ENCODE measurements at places on chromosomes 5 and 9.

DNA sequence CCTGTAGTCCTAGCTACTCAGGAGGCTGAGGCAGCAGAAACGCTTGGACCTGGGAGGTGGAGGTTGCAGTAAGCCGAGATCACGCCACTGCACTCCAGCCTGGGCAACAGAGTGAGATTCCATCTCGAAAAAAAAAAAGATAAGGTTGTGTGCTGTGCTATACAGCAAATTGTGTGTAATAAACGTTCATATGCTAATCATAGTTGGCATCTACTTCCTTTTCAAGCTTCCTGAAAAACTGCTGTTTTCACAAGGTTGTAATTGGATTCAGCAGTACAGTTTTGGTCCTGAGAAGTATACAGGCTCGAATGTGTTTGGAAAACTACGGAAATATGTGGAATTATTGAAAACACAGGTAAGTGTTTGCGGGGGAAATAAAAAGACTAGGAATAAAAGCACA, 25.5 kb downstream of the OTULINL start:
- DNase-seq, result no peak

GRCh38 chr5:27875148-27875547, 836.8 kb upstream of the CDH9 start:
- no peak for DNase-seq

GRCh38 chr5:157004893-157005551, 42.0 kb upstream of the TIMD4 start:
- no peak for DNase-seq

DNA sequence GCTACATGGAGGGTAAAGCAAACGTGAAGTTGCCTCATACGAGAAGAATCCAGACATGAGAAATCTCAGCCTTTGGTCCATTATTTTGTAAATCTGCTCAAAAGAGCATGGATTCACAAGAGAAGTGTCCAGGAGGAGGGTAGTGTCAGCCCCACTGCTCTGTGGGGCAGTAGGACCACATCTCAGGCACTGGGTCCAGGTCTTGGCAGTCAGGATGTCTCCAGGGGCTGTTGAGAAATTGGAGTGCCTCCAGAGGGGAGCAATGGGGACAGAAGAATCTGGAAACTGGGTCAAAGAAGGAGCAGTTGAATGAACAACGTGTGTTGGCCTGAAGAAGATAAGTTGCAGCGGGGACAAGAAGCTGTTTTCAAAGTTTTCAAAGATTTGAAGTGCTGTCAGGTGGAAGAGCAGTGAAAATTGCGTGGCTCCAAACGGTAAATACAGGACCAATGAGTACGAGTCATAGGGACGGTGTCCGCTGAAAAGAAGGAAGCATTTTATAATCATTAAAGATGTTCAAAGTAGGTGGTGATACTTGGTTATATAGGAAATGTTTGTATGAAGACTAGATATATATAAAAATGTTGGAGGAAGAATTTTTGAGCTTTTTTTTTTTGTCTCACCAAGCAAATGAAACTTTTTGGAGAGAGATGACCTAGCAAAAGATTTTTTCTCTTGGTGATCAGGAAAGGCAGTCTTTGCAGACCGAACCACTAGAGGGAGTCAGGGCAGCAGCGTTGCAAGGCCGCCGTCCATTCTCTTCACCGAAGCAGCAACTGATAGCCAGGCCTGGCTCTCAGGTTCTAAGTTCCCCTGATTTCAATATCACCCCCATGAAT, 57.1 kb upstream of the ZBED3 start:
- peak; percentile 68 for DNase-seq

GRCh38 chr5:61525512-61526206, 193.6 kb downstream of the ZSWIM6 start:
- DNase-seq, result no peak

GRCh38 chr9:110076894-110077725, 130.8 kb downstream of the C9orf152 start:
- DNase-seq, result no peak

- peak; percentile 33 for DNase-seq
Observed at GRCh38 chr9:21443849-21444625, 3.8 kb downstream of the IFNA1 start.

Data from GDM1 (cell line).